ENCODE measurements at places on chromosomes 5 and 9. TPM values are rescaled to one million over a fixed set of nuclear protein-coding genes. Genes with fewer than 3 reads are reported as not detected.

GRCh38 chr9:15711931-15712330 is 159.1 kb downstream of the CCDC171 start:
- DNase-seq: no peak

- DNase-seq: no peak
Observed at GRCh38 chr5:163310997-163311396, 126.4 kb upstream of the CCNG1 start.

- no peak for DNase-seq
Observed at GRCh38 chr9:137029058-137029936, 1.3 kb upstream of the ABCA2 start.

- DNase-seq: no peak
Observed at GRCh38 chr5:139058121-139058520, 140.0 kb downstream of the SIL1 start.

DNA sequence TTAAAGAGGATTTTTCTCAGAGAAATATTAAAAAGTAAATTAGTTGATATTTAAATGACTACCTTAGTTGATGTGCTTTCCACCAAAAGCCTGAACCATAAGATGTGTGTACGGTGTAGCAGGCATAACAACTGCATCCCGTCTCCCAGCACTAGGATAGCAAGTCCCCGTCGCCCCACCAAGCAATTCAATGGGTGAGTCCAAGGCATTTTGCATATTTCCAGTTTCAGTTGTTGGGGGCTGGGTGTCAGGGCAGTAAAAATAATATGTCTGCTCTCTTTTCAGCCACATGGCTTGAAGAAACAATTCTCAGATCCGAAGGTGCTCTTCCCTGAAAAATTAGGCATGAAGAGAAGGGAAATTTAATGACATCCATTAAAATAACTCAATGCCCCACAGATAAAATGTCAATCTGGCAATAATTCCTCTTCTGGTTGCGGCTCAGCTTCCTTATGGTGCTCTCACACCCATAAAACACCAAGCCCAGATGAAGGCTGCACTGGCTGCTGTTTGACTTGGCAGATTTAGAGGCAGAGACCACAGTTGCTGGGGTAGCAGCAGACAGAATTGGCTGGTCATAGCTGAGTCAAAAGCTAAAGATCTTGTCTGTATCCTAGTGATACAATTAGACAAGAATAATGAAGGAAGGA is 124.4 kb upstream of the ADCY2 start:
- no peak for DNase-seq

GRCh38 chr5:141944076-141944475 is 13.9 kb downstream of the PCDH12 start:
- no peak for DNase-seq

DNA sequence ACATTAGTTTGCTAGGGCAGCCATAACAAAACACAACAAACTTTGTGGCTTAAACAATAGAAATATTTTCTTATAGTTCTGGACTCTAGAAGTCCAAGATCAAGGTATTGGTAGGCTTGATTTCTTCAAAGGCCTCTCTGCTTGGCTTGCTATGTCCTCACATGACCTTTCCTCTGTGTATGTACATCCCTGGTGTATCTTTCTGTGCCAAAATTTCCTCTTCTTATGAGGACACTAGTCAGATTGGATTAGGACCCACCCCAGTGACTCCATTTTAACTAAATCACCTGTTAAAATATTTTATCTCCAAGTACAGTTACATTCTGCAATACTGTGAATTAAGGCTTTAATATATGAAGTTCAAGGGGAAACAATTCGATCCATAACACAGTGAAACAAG is 168.9 kb upstream of the CCNH start:
- DNase-seq: no peak

The FCN2 gene
- polyA plus RNA-seq: 0.95 TPM

All from left renal cortex interstitium (tissue), 4 donors.